NB4 (cell line): ENCODE measurements at places on chromosomes 13 and 19.
A peak's percentile ranks its signal among the peaks of the same experiment; 100 is the strongest.

- DNase-seq = no peak
Observed at GRCh38 chr13:94056362-94056990, 423.0 kb downstream of the DCT start.

DNA sequence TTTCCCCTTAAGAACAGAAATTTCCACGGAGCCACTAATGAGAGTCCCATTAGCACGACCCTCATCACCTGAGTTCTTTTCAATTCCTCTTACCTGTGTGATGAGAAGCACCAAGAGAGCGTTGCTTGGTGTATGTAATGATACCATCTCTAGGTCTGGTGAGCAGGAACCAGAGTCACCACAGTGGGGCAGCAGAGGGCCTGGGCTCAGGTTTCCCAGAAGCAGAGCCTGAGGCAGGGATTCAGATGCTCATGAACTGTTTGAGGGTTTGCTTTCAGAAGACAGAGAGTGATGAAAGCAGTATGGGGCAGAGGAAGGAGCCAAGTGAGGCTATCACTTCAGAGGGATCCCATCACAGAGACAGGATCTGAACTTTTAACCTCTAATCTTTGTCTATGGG is 3.1 kb upstream of the PTPRH start:
- peak; percentile 56 for DNase-seq

GRCh38 chr19:1128106-1128505 is 24.3 kb downstream of the GPX4 start:
- no peak for DNase-seq

GRCh38 chr13:25037057-25037813 is 58.7 kb upstream of the PABPC3 start:
- peak; percentile 73 for DNase-seq

- no peak for DNase-seq
Observed at GRCh38 chr19:54449701-54450069, 686 bp downstream of the LENG8 start.

DNA sequence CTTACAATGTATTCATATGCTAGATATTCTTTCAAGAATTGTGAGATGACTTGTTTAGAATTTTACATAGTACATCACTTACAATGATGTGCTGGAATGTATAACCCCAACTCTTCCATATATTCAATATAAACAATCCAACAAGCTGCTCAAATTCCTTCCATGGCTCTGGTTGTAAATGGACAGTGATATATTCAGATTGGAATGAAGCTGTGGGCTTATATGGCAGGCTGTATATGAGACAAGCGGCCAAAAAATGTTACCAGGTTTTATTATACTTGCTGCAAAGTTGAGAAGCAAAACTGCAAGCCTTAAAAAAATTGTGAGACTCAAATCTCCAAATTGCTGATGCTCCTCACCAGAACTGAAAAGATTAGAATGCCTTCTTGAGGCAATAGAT is 83.6 kb upstream of the KLF12 start:
- no peak for DNase-seq

DNA sequence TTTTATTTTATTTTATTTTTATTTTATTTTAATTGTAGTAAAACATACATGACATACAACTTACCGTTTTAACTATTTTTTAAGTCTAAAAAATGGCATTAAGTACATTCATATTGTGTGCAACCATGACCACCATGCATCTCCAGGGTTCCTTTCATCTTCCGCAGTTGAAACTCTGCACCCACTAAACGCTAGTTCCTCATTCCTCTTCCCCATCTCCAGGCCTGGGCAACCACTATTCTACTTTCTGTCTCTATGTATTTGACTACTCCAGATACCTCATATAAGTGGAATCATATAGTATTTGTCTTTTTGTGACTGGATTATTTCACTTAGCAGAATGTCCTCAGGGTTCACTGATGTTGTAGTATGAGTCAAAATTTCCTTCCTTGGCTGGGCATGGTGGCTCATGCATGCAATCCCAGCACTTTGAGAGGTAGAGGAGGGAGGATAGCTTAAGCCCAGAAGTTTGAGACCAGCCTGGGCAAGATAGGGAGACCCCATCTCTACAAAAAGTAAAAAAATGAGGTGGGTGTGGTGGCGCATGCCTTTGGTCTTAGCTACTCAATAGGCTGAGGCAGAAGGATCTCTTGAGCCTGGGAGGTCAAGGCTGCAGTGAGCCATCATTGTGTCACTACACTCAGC is 55.7 kb upstream of the ZNF507 start:
- peak; percentile 18 for DNase-seq

GRCh38 chr13:81770868-81771505 is 1430.1 kb upstream of the SPRY2 start:
- DNase-seq = no peak

DNA sequence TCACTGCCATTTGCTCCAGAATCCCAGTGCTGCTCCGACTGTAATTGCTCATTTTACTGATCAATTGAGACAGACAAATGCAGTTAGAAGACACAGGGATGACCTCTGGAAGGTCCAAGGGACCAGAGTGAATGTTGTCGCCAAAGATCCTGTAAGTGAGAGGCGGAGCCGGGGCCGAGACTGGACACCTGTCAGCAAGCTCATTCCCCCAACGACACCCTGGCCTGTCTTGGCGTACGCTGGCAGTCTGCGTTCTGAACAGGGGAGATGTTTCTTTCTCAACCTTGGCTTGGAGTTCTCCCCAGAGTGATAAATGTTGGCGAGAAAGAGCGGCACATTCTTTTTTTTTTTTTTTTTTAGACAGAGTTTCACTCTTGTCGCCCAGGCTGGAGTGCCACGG is 24.2 kb downstream of the GADD45B start:
- no peak for DNase-seq

- no peak for DNase-seq
Observed at GRCh38 chr19:41860419-41861115, 512 bp downstream of the RPS19 start.

DNA sequence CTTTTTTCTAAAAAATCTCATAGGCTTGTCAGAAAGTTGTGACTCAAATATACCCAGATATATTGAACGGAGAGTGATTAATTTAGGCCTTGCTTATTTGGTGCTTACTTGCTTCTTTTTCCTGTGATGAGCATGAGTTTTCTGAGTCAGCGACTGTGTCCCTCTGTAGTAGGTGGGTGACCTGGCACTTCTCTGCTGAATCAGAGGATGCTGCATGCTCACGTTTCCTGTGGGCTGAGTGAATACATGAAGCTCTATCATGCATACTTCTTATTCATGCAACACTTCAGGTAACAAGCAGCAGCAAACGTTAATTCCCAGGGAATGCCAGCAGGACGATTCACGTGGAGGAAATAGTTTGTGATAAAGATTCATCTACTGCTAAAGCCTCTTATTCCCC is 245.0 kb downstream of the KLF5 start:
- no peak for DNase-seq

- DNase-seq = no peak
Observed at GRCh38 chr13:113782472-113782871, 23.4 kb downstream of the TMEM255B start.

DNA sequence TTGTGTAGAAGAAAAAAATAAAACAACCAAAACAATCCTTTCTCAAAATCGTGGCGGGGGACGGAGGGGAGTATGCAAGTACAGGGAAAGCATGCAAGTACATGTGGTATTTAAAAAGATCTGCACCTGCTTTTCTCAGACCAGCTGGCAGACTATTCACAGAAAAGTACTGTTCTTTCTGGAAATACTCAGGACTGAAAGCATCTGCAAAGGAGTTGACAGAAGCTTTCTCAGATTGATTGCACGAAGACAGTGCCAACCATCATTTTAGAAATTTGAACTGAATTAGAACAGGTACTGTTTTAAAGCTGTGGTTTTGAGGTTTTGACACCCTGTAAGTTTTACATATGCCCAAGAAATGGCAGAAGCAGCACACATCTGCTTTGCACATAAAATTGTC is 19.8 kb upstream of the PCDH8 start:
- DNase-seq = no peak

DNA sequence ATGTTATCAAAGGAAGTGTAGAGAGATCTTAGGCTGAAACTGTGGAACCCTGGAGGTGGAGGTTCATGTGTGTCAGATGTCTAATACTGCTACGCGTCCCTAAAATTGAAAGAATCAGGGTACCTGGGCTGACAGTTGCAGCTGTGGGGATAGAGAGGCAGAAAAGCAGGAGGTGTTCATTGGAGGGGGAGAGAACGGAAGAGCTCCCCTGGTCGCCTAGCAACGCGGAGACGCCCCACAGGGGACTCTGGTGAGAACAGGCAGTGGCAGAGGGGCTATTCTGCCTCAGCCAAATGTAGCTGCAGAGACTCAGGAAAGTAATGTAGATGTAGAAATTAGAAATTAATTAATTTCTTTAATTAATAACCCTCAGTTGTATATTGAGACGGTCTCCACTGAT is 10.1 kb upstream of the ZNF835 start:
- no peak for DNase-seq

- DNase-seq = no peak
Observed at GRCh38 chr13:24066405-24067295, 93.9 kb upstream of the SPATA13 start.

GRCh38 chr19:13215572-13216380 is 65.6 kb downstream of the IER2 start:
- no peak for DNase-seq

DNA sequence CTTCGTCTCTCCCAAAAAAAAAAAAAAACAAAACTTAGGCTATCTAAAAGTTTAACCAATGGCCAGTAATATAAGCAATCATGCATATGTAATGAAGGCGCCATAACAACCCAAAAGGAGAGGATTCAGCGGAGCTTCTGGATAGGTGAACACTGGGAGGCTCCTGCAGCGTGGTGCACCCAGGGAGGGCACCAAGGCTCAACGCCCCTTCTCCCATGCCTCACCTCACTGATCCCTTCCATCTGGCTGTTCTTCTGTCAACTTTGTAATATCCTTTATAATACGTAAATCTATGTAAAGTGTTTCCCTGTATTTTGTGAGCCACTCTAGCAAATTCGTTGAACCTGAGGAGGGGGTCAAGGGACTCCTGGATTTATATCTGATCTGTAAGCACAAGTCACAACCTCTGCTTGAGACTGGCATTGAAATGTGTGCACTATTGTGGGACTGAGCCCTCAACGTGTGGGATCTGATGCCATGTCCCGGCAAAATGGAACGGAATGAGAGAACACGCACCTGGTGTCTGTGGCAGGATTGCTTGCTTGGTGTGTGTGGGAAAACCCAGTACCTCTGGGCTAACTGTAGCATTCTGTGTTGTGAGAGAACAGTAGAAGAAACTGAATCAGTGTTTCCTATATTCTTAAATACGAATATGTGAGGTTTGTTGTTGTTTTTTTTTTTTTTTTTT is 521 bp upstream of the ZNF665 start:
- no peak for DNase-seq

DNA sequence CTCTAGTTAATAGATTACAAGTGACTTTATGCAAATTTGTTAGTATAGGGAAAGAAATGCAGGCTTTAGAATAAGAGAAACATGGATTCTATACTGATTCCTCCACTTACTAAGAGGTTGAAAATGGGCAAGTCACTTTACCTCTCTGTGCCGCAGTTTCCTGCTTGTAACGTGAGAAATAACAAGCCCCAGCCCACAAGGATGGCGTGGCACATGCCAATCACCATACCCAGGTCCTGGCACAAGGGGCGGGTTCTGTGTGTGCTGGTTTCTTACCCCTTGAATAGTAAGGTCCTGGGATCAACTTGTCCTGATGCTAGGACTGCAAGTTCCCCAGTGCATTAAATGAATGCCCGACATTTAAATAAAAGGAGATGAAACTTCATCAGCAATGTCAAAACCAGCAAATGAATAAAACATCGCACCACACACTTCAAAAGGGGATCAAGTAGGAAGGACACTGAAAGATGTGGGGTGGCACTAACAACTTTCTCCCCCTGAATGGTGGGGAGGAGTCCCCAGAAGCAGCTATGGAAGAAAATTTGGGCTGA is 7.9 kb upstream of the SIGLEC9 start:
- no peak for DNase-seq

GRCh38 chr13:29934531-29935308 is 84.3 kb upstream of the UBL3 start:
- no peak for DNase-seq
